ENCODE measurements at places on chromosomes 13 and 19.

DNA sequence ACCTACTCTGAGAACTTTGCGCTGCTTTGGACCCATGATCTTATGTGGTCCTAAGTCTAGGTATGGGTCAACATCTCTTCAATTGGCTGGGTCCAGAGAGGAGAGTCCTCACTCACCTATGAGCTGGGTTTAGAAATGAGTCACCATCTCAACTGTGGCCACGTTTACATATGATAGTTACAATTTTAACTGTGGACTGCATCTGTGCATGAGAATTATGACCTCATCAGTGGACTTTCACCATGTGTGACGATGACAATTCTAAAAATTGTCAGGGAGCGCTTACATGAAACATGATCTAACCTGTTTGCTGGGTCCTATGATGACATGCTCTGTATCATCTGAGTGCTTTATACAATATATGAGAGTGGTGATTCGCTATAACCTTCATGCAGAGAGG, 12.7 kb upstream of the ZNF724 start:
- no peak for DNase-seq

DNA sequence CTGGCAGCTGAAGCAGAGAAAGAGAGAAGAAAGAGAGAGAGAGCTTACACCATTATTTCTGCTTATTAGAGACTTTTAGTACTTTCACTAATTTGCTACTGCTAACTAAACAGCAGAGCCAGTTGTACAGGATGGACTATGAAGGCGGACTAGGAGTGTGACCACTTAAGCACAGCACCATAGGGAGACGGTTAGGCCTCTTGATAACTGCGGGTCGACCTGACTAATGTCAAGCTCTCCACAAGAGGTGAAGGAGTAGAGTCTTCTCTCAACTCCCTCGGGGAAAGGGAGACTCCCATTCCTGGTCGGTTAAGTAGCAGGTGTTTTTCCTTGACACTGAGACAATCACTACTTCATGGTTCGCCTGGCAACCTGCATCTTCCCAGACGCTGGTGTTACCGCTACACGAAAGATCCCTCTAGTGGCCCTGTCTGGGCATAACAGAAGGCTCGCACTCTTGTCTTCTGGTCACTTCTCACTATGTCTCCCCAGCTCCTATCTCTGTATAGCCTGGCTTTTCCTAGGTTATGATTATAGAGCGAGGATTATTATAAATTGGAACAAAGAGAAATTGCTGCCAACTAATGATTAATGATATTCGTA, 5.3 kb upstream of the PSG7 start:
- no peak for DNase-seq

- DNase-seq, result no peak
Observed at GRCh38 chr13:19056984-19057490, 124.6 kb downstream of the TUBA3C start.

DNA sequence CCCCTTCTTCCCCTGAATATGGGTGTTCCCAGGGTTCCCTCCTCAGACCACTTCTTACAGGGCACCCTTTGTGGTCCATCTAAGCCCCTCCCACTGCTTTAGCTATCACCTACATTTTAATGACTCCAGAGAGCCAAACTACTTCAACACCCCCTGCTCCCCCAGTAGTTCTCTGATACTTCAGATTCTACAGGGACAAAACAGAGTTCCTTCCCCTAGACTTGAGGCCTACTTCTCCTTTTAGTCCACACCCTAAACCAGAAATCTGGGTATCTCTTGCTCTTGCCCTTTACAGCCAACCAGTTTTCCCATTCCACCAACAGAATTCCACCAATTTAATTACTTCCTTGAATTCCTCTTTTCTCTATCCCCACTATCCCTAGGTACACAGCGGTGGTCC, 107.2 kb downstream of the KCNRG start:
- no peak for DNase-seq

GRCh38 chr19:10135551-10136334, 16.0 kb upstream of the EIF3G start:
- no peak for DNase-seq

DNA sequence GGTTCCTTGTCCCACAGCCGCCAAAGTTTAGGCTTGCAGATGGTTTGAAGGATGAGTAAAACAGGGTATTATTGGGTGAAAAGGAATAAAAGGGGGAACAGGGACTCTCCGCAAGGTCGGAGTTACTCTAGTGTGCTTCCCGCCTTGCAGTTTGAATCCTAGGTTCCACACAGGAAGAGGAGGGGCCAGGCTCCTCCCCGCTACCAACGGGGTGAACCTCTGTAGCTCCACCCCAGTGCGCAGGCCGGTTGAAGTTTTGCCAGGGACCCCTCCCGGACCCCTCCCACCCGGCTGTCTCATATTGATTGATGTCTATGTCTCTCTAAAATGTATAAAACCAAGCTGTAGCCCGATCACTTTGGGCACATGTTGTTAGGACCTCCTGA, 11.6 kb upstream of the GTF2F2 start:
- no peak for DNase-seq

DNA sequence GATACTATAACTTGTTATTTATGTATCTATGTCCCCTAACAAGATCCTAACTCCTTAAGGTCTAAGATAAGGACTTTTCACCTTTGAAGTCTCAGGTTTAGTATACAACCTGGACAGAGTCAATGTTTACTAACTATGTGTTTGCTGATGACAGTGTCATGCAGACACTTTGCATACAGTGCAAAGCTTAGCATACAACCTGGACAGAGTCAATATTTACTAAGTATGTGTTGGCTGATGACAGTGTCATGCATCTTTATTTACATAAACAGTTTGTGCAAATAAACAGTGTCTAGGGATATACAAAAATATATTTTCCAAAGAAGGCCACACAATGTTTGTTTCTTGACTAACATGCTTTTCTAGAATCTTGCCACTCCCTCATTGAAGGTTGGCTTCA, 34.7 kb downstream of the DCT start:
- DNase-seq, result no peak

DNA sequence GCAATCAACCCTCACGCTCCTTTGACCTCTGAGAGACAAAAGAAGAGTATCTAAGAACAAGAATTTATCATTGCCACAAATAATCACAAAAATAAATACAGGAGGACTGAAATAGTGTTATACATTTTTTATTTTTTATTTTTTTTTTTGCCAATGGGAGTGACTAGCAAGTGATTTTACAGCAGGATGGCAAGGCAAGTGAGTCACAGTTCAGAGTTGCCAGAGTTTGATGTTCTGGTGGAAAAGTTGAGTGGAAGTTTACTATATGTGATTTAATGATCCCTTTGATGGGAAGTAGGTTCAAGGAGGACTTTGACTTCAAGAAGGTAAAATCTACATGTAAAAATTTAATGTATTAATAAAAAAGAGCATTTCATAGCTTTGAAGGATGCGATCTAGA, 2691.4 kb downstream of the PCDH9 start:
- no peak for DNase-seq

Measured in activated CD4-positive, CD25-positive, alpha-beta regulatory T cell treated with anti-CD3 and anti-CD28 coated beads, Interleukin-2, amount 50 U/mL, for 72 hours (primary cell).